ENCODE measurements at places on chromosomes 3 and 15. TPM values are rescaled to one million over a fixed set of nuclear protein-coding genes. Genes with fewer than 3 reads are reported as not detected.

GRCh38 chr15:63922916-63923315 is 89.2 kb upstream of the HERC1 start:
- H3K4me1 ChIP-seq: no peaks in the 10 kb centered on the region
- H3K27me3 ChIP-seq: no peaks in the 10 kb centered on the region
- H3K27ac ChIP-seq: no peak overlapping the region
- no peak for DNase-seq

GRCh38 chr15:96720251-96720650 is 389.8 kb downstream of the NR2F2 start:
- no peaks in the 10 kb centered on the region for H3K36me3 ChIP-seq
- no peaks in the 10 kb centered on the region for H3K4me1 ChIP-seq

GRCh38 chr15:64813075-64813474 is 12.4 kb downstream of the PIF1 start:
- H3K27ac ChIP-seq: no peak overlapping the region
- no peaks in the 10 kb centered on the region for H3K27me3 ChIP-seq
- no peaks in the 10 kb centered on the region for H3K36me3 ChIP-seq
- H3K4me3 ChIP-seq: no peak overlapping the region
- no peaks in the 10 kb centered on the region for H3K4me1 ChIP-seq

DNA sequence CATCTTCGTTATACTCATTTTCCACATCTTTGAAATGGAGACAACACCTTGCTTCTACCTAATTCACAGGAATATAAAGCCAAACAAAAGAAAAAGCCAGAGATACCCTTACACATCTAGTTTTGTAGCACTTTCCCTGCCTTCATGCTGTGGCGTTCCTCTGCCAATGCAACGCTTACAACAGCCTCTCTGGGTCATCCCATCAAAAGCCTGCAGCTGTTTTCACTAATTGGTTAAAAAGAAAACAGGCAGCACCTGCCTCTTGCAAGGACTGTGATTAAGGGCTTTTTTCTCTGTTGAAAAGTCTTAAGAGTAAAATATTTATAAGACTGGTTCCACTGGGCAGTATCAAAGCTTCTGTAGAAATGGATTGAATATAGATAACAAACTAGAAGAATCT is 120.3 kb downstream of the FMN1 start:
- no peak for DNase-seq
- H3K36me3 ChIP-seq: no peaks in the 10 kb centered on the region
- no peaks in the 10 kb centered on the region for H3K27me3 ChIP-seq
- H3K4me3 ChIP-seq: no peak overlapping the region
- no peaks in the 10 kb centered on the region for H3K4me1 ChIP-seq

DNA sequence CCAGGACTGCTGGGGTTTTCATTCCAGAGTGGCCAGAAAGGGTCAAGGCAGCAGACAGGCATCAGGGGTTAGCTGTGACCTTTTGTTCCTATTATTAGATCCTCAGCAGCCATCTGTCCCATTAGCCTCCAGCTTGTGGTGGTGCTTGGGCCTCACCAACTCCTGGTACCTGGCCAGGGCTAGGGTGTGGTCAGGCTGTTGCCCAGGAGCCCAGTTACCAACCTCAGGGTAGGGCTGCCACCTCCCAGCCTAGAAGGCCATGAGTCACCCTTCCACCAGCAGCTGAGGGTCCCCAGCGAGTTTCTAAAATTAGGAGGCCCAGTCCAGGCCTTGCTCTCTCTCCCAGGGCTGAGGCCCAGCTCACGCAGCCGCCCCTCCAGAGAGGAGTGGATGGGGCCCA is 12.2 kb downstream of the TMEM43 start:
- H3K4me1 ChIP-seq: no peaks in the 10 kb centered on the region
- no peak for DNase-seq
- peaks cover 15% of the 10 kb centered on the region for H3K36me3 ChIP-seq
- no peak overlapping the region for H3K4me3 ChIP-seq
- no peaks in the 10 kb centered on the region for H3K27me3 ChIP-seq
- no peak overlapping the region for H3K27ac ChIP-seq

DNA sequence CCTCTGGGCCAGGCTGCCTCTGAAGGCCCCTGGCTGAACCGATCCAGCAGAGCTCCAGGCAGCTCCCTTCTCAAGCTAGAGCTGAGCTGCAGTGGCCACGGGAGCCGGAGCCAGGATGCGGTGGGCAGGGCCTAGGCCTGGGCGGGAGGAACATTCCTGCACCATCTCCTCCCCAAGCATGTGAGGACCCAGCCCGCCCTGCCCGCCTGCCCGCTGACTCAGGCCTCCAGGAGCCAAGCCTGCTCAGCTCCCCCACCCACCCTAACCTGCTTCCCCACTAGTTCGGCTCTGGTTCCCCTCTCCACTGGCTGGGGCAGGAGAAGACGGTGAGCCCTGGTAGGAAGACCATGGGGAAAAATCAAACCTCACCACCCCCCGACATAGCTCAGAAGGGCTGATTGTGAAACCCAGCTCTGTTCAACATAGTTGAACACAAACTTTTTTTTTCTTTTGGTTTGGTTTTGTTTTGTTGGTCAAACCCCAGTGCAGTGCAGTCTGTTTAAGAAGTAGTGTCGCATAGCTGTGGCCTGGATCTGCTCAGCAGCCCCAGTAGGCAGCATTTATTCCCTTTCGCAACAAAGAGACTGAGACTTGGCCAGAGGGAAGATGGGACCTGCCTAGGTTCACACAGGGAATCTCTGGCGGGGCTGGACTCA is 13.5 kb downstream of the SNX33 start:
- H3K4me1 ChIP-seq: peaks cover 25% of the 10 kb centered on the region
- peak; percentile 43 for DNase-seq
- no peaks in the 10 kb centered on the region for H3K27me3 ChIP-seq
- no peak overlapping the region for H3K4me3 ChIP-seq
- H3K36me3 ChIP-seq: no peaks in the 10 kb centered on the region
- peak overlapping the region; percentile 47 for H3K27ac ChIP-seq

DNA sequence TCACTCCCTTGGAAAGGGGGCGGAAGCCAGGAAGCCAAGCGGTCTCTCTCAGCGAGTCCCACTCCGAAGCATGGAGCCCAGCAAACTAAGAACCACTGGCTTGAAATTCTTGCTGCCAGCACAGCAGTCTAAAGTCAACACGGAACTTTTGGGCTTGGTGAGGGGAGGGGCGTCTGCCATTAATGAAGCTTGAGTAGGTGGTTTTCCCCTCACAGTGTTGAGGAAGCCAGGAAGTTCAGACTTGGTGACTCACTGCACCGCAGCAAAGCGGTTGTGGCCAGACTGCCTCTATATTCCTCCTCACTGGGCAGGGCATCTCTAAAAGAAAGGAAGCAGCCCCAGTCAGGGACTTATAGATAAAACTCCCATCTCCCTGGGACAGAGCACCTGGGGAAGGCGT is 665.4 kb upstream of the CBLB start:
- H3K27ac ChIP-seq: no peak overlapping the region
- no peak overlapping the region for H3K4me3 ChIP-seq
- H3K4me1 ChIP-seq: no peaks in the 10 kb centered on the region
- no peaks in the 10 kb centered on the region for H3K27me3 ChIP-seq
- DNase-seq: no peak
- H3K36me3 ChIP-seq: no peaks in the 10 kb centered on the region

Gene ADAMTS9
- 15.5 TPM for total RNA-seq

Gene CHL1
- total RNA-seq: 3.1 TPM

Gene C2CD4A
- total RNA-seq: 3.1 TPM

Gene SNURF
- total RNA-seq: 12.8 TPM

Gene SENP5
- total RNA-seq: 11.4 TPM

Gene GPR149
- 0.15 TPM for total RNA-seq

DNA sequence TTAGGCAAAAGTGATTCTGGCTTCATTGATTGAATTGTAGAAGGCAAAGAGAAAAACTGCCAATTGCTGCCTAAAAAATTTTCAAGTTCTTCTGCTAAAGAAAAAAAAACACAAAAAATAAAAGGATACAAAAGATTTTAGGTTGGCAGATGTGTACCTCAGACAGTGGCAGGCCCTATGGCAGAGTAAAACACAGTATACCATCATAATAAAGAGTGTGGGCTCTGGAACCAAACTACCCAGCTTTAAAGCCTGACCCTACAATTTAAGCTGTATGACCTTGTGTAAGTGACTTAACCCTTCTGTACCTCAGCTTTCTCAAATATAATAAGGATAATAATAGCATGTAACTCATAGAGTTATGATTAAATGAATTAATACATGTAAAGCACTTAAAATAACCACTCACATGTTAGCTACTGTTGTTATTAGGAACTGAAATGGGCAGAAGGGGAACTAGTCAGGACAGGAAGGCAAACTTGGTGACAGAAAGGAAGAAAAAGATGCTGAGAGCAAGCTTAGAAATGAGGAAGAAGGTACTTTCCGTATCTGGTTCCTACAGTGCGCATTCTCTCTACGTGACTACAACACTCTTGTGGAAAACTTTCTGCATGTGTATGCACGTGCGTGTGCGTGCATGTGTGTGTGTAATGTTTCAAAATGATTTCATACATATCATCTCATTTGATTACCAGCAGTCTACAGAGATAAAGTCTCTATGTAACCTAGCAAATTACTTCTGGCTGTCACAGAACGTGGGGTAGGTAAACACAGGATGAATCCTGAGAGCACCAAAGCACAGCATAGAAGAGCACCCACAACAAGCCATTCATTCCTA is 13.6 kb upstream of the GATM start:
- no peaks in the 10 kb centered on the region for H3K27me3 ChIP-seq
- H3K4me1 ChIP-seq: peaks cover 46% of the 10 kb centered on the region
- no peak for DNase-seq
- H3K27ac ChIP-seq: peak overlapping the region; percentile 58
- H3K36me3 ChIP-seq: no peaks in the 10 kb centered on the region

GRCh38 chr3:55169161-55169560 is 241.3 kb upstream of the LRTM1 start:
- H3K4me3 ChIP-seq: no peak overlapping the region
- H3K27me3 ChIP-seq: no peaks in the 10 kb centered on the region
- no peak overlapping the region for H3K27ac ChIP-seq
- DNase-seq: no peak
- H3K36me3 ChIP-seq: no peaks in the 10 kb centered on the region

Gene USP3
- 40.0 TPM for total RNA-seq

DNA sequence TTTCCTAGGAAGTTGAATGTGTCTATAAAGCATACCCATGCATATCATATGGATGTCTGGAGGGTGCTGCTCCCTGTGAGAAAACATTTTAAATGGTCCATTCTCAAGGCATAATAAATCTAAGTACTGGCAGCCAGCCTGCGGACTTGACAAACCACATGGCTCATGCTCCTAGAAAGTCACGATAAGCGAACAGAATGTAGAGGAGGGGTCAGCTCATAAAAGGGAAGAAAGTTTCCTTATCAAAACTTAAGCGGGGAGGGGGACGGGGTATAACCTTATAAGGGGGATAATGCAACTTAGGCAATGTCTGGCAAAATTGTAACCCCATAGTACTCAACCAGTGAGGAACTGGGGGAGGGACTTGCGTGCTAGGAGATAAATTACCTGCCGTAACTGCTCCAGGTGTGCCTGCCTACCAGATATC is 159.8 kb upstream of the LMCD1 start:
- H3K4me1 ChIP-seq: no peaks in the 10 kb centered on the region
- H3K4me3 ChIP-seq: no peak overlapping the region
- no peaks in the 10 kb centered on the region for H3K36me3 ChIP-seq
- no peak for DNase-seq

DNA sequence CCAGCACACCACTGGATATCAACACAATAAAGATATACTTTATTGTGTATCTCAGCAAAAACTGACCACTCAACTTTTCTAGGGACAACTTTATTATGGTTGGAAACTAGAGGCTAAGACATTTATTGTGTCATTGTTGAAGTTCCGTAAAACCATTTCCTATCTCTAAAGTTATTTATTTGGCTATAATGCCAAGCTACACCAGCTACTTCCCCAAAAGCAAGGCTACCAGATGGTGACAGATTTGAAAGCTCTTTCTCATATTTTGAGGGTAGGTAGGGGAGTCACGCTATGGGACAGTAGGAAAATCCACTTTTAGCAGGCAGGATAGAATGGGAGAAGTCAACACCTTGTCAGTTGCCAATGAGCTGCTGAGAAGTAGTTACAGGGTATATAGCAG is 834.6 kb upstream of the CFAP20DC start:
- no peak for DNase-seq
- H3K27ac ChIP-seq: no peak overlapping the region
- H3K4me1 ChIP-seq: no peaks in the 10 kb centered on the region
- no peaks in the 10 kb centered on the region for H3K27me3 ChIP-seq
- H3K36me3 ChIP-seq: no peaks in the 10 kb centered on the region

- H3K4me1 ChIP-seq: no peaks in the 10 kb centered on the region
- DNase-seq: no peak
- no peaks in the 10 kb centered on the region for H3K36me3 ChIP-seq
- no peaks in the 10 kb centered on the region for H3K27me3 ChIP-seq
Measured at GRCh38 chr3:143825513-143825912, 22.8 kb downstream of the SLC9A9 start.

Gene HCLS1
- 2.5 TPM for total RNA-seq

DNA sequence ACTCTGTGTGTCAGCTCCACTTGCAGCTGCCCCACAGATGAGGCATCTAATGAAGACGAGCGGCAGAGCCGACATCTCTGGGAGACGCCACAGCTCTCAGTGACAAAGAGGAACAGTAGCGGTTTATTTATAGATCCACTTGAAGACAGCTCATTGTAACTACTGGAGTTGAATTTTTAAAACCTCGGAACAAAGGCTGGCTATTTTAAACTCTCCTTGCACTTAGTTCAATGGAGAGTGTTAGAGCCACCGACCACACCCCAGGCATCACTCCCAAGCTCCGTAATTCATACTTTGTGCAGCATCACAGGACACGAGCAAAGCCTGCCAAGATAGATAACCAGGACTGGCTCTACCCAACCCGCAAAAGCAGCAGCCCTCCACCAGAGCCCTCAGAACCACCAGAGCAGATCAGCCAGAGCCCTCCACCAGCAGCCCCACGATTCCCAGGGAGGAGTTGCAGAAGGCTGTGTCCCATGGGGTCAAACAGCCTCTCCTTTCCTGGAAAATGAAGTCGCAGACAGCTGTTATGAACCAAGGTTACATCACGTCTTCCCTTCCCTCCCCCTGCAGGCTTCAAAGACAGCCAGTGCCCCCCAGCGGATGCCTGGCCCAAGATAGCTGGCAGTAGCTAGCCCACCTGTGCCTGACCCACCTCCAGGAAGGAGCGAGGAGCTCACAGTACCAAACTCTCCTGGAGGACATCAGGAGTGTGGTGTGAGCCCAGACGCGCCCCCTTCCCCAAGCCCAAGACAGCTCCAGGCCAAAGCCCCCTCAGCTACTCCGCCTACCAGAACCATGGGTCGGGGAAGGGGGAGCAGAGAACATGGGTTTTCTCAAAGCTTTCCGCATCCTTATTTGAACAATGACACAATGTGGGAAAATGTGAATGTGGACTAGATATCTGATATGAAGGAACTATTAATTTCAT is 45.7 kb downstream of the POC1A start:
- H3K27ac ChIP-seq: no peak overlapping the region
- no peak for DNase-seq
- H3K4me3 ChIP-seq: no peak overlapping the region

Gene MLF1
- 3.6 TPM for total RNA-seq

GRCh38 chr3:55207744-55208143 is 279.4 kb downstream of the WNT5A start:
- H3K36me3 ChIP-seq: no peaks in the 10 kb centered on the region
- no peaks in the 10 kb centered on the region for H3K27me3 ChIP-seq
- no peak overlapping the region for H3K27ac ChIP-seq
- DNase-seq: no peak
